HCEC 1CT (cell line): ENCODE measurements at places on chromosomes 5 and 9.

GRCh38 chr9:25857147-25857546 is 178.9 kb upstream of the TUSC1 start:
- no peak for DNase-seq

GRCh38 chr9:22863736-22864135 is 417.1 kb downstream of the DMRTA1 start:
- no peak for DNase-seq

- DNase-seq: no peak
Observed at GRCh38 chr5:108046955-108047670, 334.8 kb downstream of the FBXL17 start.

- DNase-seq: no peak
Observed at GRCh38 chr9:68709291-68710110, 4.5 kb downstream of the PIP5K1B start.

- DNase-seq: no peak
Observed at GRCh38 chr5:78887384-78888118, 97.6 kb downstream of the ARSB start.

DNA sequence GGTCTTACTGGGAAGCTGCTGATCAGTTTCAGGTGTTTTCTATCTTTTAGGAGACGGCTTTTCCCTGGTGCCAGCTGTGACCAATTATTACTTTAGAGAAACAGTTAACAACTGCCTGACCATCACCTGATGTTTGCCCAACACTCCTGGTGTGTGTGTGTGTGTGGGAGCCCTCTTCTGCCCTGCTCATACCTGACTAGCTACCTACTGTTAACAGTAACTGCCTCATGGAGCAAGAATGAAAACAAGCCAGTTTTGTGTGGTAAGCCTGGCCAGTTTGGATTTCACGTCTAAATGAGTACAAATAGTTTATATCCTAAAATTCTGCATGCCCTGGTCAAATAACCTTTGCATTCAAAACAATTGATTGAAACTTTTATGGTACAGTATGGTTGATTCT is 46.1 kb upstream of the RIOK2 start:
- no peak for DNase-seq

DNA sequence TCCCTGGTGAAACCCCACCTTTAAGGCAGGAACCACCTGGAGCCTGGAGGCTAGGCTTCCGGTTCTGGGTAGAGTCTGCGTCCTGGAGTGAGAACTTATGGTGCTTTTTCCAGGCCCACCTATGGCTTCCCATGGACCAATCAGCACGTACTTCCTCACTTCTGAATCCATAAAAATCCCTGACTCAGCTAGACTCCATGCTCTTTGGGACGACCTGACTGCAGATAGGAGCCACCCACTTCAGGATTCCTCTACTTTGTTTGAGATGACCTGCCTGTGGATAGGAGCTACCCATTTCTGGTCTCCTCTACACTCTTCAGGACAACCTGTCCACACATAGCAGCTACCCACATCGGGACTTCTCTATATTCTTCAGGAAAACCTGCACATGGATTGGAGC is 168.8 kb upstream of the IRX2 start:
- no peak for DNase-seq

DNA sequence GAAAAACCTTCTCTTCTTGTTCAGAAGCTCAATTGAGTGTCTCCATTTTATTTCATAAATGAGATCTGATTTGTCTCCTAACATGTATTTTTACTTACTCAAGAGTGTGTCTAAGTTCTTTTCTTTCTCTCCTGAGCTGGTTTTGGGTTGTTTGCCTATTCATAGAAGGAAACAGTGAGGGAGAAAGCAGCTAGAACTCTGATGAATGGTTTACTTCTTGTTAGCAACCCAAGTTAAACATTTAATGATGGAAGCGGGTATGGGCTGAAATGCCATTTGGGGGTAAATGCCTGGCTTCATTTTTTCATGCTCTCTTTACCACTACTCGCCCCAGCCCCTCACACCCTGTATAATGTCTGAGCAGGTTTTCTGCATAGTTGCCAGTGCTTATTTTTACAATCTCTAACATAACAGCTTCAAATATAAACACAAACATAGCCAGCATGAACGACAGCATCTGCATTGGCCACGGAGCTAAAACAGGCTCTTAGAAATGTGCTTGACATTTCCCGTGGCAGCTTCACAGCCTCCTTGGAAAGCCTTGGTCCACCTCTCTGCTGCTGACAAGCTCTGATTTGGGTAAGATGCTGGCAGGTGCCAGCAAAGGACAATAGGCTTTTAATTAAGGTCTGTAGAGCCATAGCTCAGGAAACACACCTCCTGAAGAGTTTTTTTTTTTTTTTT is 321.1 kb downstream of the ARHGEF28 start:
- DNase-seq: no peak

GRCh38 chr9:1929722-1930244 is 85.4 kb upstream of the SMARCA2 start:
- DNase-seq: no peak

GRCh38 chr5:58363461-58364249 is 96.2 kb downstream of the PLK2 start:
- no peak for DNase-seq
